ENCODE measurements at places on chromosomes 16 and 17. TPM values are rescaled to one million over a fixed set of nuclear protein-coding genes. Genes with fewer than 3 reads are reported as not detected.

Gene MEIOC
- polyA plus RNA-seq, result 0.94 TPM

Gene CD300LB
- polyA plus RNA-seq, result 0.11 TPM

Gene PIPOX
- polyA plus RNA-seq, result 2.1 TPM

Gene RIPOR1
- 31.1 TPM for polyA plus RNA-seq

Gene KRT32
- not detected for polyA plus RNA-seq

Gene CHD9NB
- polyA plus RNA-seq, result 1.6 TPM

Gene RGS9
- polyA plus RNA-seq, result not detected

Gene DLG4
- 14.8 TPM for polyA plus RNA-seq

Gene NARF
- 81.2 TPM for polyA plus RNA-seq

Data from muscle of arm (tissue), 14 donors.